ENCODE measurements at places on chromosomes 4 and X. TPM values are rescaled to one million over a fixed set of nuclear protein-coding genes. Genes with fewer than 3 reads are reported as not detected.

- DNase-seq = peak; percentile 51
Observed at GRCh38 chr4:144716778-144717177, 70.8 kb downstream of the HHIP start.

- no peak for DNase-seq
Observed at GRCh38 chr4:40933272-40934053, 183.7 kb downstream of the NSUN7 start.

DNA sequence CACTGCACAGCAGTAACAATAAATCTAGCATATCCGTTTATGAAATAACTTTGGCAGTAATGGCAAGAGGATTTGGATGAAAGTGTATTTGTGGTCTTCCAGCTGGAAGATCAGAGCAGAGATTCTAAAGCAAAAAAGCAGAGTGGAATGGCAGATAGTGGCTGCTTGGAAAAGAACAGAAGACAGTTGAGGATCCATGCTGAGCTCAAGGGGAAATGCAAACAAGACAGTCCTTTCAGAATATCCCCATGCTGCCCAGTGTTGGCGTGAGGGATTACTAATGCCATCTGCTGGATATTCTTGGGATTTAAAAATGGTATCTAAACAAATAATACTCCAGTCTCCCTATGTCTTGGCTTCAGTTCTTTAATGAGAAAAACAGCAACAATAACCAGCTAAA is 629.1 kb upstream of the ATOH1 start:
- peak; percentile 40 for DNase-seq

- no peak for DNase-seq
Observed at GRCh38 chr4:60944060-60944459, 256.1 kb upstream of the ADGRL3 start.

DNA sequence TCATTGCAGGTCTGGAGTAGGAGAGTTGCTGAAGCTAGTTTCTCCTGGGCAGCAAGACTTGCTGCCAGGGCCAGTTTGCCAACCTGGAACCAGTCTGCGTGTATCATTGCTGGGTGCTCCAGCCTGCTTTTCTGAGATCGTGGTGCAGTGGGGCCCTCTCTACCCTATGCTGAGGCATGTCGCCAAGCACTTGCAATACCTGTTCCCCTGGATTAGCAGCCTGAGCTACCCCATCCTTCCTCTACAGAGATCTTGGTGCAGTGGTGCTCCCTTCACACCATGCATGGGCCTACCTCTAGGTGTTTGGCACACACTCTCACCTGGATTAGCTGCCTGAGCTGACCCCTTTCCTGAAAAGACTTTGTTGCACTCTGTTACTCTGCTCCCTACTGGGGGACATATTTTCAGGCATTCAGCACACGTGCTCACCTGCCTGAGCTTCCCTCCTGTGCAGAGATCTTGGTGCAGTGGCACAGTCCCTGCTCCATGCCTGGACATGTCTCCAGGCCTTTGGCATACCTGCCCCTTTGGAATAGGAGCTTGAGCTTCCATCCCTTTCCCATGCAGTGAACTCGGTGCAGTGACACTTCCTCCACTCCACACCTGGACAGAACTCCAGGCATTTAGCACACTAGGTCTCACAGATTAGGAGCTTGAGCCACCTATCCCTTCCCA is 133.7 kb upstream of the CXCL13 start:
- no peak for DNase-seq

DNA sequence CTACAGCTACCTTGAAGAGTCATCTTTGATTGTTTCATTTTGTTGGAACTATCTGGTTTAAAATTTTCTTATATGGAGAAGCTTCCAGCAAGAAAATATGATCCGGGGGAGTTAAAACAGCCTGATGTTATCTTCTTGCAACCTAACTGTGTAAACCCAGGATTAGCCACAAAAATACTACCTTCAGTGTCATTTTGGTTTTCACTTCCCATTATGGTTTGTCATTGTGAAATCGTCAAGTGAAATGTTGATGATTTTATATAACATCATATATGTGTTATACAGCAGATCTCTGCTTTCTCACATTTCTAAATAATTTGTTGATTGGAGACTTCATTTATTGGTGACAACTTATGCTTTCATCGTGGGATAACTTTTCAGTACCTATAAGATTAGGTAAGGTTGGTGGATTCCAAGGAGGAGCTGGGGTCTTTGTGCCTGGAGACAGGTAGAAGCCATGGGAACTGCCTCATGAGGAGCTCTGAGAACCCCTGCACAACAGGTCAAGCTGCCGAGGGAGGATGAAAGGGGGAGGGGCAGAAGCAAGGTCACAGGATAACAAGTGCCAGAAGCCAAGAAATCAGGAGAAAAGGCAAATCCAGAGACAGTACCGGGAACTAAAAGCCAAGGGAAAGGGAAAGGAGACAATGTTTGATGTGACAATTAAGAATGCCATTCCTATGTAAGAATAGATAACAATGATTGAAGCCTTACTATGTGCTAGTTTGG is 7.2 kb downstream of the ARHGAP24 start:
- DNase-seq = no peak

DNA sequence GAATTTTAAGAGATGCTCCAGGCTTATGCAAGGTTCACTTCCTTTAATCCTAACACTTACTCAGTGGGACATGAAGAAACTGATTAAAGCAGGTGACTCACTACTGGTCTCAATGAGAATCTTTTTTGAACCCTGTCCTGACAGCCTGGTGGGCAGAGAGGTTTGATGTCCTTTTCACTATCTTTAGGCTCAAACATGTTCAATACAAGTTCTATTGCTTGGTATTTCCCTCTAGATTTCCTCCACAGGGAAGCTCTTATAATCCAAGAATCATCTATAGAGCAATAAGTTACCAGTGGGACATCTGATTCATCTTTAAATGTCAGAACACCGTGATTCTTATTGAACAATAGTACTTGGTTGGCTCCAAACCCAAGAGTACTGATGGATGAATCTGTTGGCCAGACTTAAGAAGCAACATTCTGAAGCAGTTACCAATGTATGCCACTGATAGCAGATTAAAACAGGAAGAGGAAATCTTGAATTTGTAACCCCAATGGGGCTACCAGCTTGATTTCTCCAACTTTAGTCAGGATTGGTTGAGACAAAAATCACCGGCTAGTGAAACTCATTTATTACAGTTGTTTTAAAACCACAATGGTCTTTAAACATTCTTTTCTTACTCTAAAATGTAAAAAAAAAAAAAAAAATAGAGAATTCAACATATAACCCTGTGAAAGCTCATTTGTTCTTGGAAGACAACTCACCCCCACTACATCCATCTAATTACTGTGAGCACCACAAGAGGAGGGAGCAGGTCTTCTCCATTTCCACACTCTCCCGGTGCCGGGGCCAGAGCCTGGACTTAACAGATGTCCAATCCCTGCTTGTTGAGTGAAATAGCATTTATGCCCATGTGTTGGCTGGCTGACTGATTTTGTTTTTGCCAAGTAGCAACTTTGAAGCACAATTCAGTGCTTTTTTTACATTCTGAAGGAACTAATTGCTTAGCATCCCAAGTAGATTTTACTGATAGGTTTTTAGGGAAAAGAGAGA is 43.3 kb downstream of the FGFBP1 start:
- peak; percentile 67 for DNase-seq

DNA sequence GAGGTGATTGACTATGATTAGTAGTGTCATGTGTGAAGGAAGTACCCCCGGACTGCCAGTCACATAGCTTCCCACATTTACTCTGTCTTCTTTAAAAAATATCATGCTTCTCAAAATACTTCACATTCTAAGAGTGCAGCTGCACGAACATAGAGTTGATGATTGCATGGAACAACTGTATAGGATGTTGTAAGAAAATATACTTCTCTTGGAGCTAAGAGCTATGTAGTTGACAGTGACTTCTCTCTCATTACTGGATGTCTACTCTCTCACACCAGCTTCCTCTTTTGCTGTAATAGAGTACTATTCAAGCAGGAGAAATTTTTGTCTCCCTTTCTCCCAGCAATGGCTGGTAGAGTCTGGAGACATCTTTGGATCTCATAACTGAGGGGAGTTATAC is 99.4 kb upstream of the PUDP start:
- no peak for DNase-seq

DNA sequence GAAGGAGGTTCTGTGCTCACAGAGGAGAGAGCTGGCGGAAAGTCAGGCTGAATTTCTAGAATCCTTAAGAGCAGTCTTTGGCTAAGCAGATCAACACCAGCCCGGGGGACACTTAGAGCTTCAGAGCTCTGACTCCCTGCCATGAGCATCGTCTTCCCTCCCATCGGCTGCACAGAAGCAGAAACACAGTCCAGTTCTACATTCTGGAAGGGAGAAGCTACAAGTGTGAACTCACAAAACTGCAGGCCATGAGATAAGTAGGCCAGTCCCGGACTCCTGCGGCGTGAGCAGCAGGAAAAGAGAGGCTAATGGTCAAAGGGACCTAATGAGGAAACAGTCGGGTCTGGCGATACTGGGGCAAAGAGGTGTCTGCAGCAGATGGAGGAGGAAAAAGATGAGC is 211.5 kb downstream of the DHX15 start:
- DNase-seq = no peak

- DNase-seq = no peak
Observed at GRCh38 chr4:124201636-124202035, 510.9 kb downstream of the ANKRD50 start.

DNA sequence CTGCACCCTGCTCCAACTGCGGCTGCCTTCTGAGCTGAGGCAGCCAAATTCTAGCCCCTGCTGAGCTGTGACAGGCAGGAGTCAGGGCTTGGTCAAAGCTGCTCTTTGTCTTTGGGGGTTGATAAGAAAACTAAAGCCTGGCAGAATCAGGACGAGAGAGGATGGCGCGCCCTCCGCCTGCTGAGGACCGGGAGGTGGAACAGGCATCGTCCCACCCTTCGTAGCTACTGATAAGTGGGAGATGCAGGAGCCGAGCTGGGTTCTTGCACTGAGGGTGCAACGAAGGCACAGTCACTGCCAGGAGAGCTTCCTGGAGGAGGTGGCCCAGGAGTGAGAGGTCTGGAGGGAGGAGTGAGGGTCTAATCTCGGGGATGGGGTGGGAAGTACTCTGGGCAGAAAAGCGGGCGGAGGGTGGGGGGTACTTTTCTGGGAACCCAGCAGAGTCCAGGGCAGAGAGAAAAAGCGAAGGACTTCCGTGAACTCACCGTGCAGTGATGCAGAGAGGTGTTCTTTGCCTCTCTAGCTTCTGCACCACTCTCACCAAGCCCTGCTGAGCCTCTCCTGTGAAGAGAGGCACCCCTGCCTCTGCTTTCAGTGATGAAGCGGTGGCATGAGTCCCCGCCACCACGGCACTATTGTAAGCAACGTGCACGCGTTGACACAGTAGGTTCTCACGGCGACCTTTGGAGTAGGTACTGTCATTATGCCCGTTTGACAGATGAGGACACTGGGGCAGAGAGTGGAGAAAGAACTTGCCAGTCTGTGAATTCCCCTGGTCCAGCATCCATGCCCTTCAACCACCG is 107.8 kb downstream of the SORCS2 start:
- no peak for DNase-seq

GRCh38 chr4:95170176-95170575 is 378.6 kb downstream of the UNC5C start:
- no peak for DNase-seq

DNA sequence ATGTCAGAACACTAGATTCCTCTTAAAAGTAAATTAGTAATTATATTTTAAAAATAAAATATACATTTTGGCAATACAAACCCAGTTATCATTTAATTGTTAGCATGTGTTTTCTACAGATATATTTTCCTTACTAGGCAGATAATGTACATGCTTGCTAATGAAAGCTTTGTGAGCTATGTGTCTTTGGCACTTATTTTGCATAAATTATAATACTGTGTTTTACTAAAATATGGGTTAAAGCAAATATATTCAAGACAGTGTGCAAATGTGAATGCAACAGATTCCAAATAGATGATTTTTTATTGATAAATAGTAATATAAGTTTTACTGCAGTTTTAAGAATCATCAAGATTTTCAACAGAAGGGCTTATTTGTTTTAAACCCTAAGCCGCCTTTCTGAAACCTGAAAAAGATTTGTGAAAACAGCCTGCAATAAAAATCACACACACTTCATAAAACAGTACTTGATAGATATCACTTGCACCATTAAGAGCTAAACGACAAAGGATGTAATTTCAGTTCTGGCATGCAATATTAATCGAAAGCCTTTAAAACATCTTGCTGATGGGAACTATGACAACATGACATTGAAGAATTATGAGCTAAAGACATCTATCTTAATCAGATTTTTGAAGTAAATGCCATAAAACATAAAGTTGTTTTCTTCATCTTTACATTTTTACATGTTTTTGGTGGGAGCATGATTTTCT is 333.3 kb downstream of the DCTD start:
- no peak for DNase-seq

DNA sequence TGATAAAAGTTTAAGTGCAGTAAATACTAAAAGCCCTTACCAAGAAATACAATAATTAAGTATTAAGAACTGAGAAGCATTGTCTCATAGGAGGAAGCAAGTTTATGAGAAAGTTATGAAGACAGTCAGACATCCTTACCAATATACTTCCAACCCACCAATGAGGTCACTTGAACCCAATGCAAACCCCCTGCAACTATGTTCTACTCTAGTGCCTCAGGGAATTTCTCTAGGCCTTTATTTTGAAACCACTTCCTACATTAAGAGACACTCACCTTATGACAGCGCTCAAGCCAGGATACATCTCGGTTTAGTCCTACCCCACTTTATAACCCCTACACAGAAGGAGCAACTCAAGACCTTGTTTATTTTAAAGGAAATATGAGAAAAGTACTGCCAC is 61.3 kb downstream of the STPG2 start:
- DNase-seq = no peak

DNA sequence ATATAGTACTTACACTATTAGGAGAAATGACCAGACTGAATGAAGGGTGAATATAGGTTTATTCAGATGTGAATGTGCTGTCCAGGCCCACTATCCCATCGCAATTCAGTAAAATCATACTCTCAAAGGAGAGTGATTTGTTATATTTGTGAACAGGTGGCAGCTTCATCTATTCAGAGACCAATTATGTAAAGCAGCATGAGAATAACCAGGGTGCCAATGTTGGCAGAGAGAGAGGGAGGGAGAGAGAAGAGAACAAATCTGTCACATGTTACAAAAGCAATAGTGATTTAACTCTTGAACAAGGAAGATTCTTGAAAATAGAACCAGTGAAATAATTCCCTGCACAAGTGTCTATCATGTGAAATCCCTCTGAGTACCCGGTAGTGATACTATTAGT is 38.9 kb upstream of the TLL1 start:
- DNase-seq = no peak

- peak; percentile 35 for DNase-seq
Observed at GRCh38 chr4:34861666-34862065, 1382.6 kb downstream of the ARAP2 start.

- peak; percentile 74 for DNase-seq
Observed at GRCh38 chrX:124406294-124407014, 60.1 kb downstream of the SH2D1A start.

- no peak for DNase-seq
Observed at GRCh38 chrX:154366666-154367055, 7.8 kb downstream of the FLNA start.

GRCh38 chr4:55864577-55865223 is 11.3 kb downstream of the EXOC1 start:
- no peak for DNase-seq

The DMP1 gene
- not detected for total RNA-seq

The GPR78 gene
- 0.07 TPM for total RNA-seq

The DCLK2 gene
- 18.2 TPM for total RNA-seq

The RPL34 gene
- 496 TPM for total RNA-seq

The PAGE4 gene
- total RNA-seq = not detected

The FAM9B gene
- total RNA-seq = not detected

The FOXR2 gene
- total RNA-seq = not detected

The CFAP47 gene
- 0.05 TPM for total RNA-seq

The PDE5A gene
- 42.0 TPM for total RNA-seq

The GYPA gene
- not detected for total RNA-seq

The PAQR3 gene
- total RNA-seq = 17.5 TPM
